ENCODE measurements at places on chromosomes 2 and 18. TPM values are rescaled to one million over a fixed set of nuclear protein-coding genes. Genes with fewer than 3 reads are reported as not detected.

DNA sequence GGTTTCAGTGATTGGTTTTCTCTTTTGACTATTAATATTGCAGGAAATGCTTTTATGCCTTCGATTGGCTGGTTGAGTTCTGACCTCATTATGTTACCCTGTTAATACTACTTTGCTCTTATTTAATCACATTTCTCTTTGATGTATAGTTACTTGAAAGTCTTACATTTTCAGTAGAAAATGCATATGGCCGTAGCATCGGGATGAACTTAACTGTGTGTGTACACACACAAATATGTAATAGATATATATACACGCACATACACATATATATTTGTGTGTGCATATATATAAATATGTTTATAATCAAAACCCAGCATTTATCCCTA lies 1.6 kb downstream of the EPC2 start:
- DNase-seq = no peak

DNA sequence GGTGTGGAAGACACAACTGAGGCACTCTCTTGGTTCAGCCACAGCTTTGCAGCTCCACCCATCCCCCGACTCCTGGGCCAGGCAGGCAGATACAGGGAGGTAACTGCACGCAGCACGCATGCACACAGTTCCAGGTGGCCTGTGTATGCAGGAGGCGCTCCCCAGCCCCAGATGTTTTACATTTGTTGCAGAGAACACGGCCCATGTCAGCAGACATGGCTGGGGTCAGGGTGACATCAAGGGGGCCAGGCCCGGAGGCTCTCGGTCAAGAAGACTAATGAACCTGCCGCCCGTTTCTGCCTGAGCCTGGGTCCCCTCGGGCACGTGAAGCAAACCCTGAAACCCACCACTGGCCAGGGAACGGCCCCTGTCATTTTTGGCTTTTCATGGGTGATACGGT lies 57.3 kb downstream of the TWIST2 start:
- no peak for DNase-seq

DNA sequence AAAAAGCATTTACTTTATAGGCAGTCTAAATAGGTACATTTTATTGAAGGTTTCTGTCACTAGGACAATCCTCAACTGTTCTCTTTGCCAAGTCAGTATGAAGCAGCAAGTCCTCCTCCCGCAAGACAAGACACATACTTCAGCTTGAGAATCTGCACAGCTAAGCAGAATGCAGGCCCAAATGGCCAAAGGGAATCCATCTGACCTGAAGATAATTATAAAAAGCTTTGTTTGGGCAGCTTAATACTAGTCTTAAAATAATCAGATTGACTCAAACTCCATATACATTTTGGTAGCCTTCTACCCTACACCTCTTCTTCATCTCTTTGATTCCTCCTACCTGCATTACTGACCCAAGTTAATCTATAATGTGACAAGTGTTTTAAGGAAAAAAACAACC lies 1.8 kb downstream of the LANCL1 start:
- no peak for DNase-seq

- DNase-seq = no peak
Measured at GRCh38 chr2:40292291-40292690, 159.6 kb downstream of the SLC8A1 start.

- DNase-seq = no peak
Measured at GRCh38 chr2:22554453-22554852, 830.5 kb upstream of the KLHL29 start.

DNA sequence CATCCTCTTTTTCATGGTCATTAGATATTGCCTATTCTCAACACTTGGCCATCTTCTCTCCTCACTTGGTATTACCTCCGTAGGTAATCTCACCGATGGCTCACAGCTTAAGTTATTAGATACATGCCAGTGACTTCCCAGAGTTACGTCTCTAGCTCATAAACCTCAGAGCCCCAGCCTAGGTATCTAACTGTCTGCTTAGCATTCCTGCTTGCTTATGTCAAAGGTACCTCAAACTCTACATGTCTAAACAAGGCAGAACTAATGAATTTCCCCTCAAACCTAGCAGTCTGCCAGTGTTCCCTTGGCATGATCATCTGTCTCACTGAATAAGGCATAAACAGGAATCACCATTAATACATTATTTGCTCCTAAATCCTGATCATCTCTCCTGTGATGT lies 27.7 kb upstream of the ZNF638 start:
- no peak for DNase-seq

DNA sequence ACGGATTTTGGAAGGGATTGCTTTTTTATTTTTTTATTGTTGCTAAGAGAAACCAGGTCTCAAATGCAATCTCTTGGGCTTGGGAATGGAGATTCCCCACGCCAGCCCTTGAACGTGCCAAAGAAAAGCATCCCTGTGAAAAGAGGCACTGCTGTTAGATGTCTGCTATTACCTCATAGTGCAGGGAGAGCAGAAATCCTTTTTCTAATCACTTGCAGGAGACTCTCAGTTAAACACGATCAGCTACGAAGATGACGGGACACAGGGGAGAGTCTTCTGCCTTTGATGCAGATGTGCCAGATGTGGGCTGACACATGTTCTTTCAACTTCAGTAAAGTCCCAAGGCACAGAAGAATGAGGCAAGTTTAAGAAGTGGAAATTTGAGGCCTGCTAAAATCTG lies 381.6 kb upstream of the TRIB2 start:
- no peak for DNase-seq

DNA sequence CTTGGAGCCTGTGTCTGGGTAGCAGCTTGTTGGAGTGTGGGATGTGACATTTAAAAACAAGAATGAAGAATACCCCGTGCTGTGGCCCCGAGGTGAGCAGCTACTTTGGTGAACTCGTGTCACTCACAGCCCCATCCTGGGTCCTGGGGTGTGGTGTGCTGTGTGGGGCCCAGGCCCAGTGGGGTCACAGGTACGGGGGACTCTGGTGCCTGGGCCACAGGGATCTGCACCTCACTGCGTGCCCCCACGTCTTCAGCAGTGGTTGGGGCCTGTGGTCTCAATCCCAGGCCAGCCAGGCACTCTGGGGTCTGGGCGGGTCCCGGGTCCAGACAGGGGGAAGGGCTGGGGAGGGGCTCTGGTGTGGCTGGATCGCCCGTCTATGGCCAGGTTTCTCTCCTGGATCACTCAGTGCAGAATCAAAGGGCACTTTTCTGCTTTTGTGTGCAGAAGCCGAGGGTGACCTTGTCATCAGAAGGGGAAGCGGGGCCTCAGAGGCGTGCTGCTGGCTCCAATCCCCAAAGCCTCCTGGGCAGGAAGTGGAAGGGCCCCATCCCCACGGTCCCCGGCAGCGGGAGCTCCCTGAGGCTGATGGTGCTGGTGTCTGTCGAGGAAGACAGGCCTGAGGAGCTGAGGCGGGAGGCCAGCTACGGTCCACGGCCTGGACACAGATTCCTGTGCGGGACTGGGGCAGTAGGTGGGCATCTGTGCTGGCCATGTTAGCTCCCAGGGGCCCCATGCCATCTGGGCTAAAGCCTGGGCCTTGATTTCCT lies 1.4 kb downstream of the GPR35 start:
- no peak for DNase-seq

- no peak for DNase-seq
Measured at GRCh38 chr18:75556841-75557240, 129.3 kb upstream of the SMIM21 start.

DNA sequence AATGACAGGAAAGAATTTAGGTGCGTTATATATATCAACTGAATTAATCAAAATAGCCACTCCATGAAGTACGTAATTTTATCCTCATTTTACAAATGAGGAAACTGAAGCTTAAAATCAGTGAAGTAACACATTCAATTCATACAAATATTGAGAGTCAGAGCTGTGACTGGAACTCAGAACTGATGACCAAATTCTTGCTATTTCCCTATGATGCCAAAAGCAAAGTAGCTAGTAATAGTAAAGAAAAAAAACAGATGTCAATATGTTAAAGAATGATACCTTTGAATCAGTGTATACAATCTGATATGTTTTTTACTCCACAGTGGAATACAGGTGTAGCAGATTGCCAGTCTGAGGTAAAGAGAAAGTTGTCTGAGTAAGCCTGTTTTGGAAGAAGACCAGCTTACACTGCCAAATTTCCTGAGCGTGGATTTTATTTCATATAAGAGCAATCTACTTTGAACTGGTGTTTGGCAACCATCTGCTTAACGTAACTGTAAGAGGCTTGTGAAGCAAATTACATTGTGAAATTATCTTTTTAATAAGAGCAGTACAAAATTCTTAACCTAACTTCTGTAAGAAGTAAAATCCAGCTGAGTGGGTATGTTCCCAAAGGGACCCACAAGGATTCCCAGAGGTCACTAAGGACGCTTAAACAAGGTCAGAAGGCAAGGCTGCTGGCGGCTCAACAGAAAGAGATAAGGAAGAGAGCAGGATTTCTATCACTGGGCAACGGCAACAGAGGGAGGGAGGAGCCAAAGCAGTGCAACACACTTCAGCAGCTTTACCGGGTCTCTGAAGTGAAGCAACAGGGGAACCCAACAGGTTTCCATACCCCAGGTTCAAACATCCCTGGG lies 85.6 kb downstream of the IKZF2 start:
- peak; percentile 29 for DNase-seq

- no peak for DNase-seq
Measured at GRCh38 chr2:132757676-132758075, 87.7 kb upstream of the LYPD1 start.

GRCh38 chr2:113149553-113150257 lies 22.3 kb downstream of the IL1RN start:
- DNase-seq = no peak

DNA sequence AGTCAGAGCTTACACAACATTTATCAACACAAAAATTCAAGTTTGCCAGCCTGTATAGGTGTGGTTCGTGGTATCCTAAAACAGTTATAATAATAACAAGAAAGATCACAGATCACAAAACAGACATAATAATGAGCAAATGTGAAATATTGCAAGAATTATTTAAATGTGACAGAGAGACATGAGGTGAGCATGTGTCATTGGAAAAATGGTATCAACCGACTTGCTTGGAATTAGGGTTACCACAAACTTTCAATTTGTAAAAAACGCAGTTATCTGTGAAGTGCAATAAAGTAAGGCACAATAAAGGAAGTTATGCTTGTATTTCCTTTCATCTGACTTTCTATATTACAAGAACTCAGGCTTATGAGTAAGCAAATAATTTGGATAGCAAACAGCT lies 116.8 kb downstream of the IKZF2 start:
- no peak for DNase-seq

- DNase-seq = no peak
Measured at GRCh38 chr18:6681331-6681875, 48.1 kb upstream of the ARHGAP28 start.

- DNase-seq = no peak
Measured at GRCh38 chr2:49924044-49924817, 769.9 kb upstream of the FSHR start.

GRCh38 chr2:124814968-124815745 lies 790.1 kb downstream of the CNTNAP5 start:
- DNase-seq = no peak

DNA sequence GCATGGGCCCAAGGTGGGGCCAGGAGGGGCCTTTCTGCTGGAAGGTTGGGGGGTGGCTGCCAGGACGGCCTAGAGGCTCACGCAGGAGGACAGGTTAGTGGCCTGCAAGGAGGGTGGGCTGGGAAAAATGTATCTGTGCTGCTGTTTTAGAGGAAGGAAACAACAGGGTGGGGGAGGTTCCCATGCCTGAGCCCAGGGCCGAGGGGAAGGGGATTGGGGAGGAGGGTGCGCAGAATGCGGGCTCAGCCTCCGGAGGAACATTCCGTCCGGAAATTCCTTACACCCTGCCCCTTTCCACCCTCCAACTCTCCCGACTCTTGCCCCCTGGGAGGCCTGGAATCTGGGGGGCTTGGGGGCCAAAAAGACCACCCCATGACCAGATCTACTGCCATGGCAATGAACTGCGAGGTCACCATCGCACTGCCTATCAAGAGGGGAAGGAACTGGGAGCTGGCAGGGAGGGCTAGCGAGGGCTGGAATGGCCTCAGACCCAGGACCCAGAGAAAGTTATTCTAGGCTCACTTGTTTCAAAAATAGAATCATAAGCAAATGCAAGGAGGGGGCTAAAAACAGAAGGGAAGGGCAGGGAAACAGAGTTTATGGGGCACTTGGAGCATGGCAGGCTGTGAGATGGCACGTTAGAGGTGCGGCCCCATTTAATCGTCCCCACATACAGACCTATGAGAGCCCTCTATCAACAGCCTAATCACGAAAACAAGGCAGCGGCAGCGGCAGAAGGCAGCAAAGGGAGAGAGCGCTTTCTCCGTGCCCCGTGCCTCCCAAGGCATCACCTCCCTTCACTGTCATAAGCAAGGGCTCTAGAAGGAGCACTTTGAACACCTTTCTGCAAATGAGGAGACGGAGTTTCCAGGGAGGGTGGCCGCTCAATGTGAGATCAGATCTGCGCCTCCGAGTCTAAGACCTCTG lies 90.4 kb downstream of the TNS1 start:
- DNase-seq = no peak

DNA sequence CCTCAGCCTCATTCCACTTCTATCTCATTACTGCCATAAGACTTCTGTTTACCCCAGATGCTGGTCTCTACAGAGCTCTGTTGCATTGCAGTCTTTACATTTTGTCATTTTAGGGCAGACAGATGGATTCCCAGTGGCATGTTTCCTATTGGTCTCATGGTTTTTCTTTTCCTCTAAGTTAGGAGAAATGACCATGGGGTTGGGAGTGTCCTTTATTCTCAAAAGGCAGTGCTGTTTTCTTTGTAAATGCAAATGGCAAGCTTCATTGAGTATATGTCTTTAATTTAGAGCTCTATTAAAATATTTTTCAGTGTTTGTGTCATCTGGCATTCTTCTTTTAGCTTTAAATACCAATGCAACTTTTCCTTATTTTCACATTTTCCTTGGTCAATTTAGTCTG lies 57.0 kb downstream of the MSTN start:
- DNase-seq = no peak

DNA sequence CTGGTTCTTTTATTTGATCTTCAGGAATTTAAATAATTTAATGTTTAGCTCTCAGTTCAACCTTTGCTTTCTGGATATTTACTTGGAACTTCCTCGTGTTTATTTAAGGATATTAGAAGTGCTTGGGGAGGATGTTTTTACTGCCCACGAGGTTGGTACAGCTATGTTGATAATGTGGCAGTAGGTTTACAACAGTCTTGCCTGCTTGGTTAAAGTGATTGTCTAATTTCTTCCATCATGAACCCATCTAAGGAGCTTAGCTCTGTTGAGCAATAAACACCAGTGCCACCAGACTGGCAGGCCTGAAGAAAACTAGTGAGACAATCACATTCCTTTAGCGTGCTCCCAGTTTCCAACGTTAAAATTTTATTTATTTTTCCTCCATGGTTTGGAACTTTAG lies 94.5 kb downstream of the ICOS start:
- no peak for DNase-seq

Gene GBX2
- 0.16 TPM for polyA plus RNA-seq

Gene UGT1A9
- polyA plus RNA-seq = not detected

Gene ANKRD29
- polyA plus RNA-seq = 2.1 TPM

Gene MOCOS
- polyA plus RNA-seq = 0.28 TPM

Gene QPCT
- polyA plus RNA-seq = 3.5 TPM

Gene CROCC2
- polyA plus RNA-seq = 0.06 TPM

Gene ECEL1
- 1.5 TPM for polyA plus RNA-seq

Gene RELCH
- 4.1 TPM for polyA plus RNA-seq

Gene ALKAL2
- polyA plus RNA-seq = 0.73 TPM

Gene HSBP1L1
- polyA plus RNA-seq = 3.8 TPM

Gene NYAP2
- polyA plus RNA-seq = not detected

Gene MC5R
- polyA plus RNA-seq = not detected

Gene SH3RF3
- 5.0 TPM for polyA plus RNA-seq

Gene PLEK
- polyA plus RNA-seq = 1.2 TPM

Gene KCNF1
- not detected for polyA plus RNA-seq
